ENCODE measurements at places on chromosomes 16 and 17.

DNA sequence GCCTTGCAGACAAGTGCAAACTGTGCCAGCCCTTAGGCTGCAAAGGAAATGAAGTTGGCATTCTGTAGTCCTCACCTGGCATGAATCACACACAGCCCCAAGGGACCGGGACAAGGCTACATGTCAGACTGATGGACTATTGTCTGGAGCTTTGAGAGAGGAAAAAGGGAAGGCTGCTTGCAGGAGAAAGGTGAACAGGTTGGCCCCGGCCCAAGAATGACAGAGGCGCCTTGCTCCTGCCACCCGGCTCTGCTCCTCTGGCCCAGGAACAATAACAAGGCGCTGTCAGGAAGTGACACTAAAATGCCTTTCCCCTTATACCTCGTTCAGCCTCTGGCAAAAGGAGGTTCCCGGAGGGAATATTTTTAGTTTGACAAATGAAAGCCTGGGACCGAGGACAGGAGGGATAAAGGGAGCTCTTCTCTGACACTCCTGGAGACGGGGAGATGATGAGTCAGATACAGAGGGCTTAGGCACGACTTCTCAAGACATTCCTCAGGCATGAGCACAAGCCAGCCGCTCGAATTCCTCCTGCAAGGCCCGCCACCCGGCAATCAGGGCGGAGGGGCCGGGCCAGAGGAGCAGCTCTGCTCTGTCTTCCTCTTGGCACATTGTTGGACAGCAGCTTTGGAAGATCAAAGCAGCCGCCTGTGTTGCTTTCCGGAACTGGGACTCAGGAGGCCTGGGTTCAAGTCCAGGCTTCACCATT is 105.8 kb downstream of the NOG start:
- no peak overlapping the region for H3K27ac ChIP-seq
- no peaks in the 10 kb centered on the region for H3K36me3 ChIP-seq
- no peaks in the 10 kb centered on the region for H3K27me3 ChIP-seq
- DNase-seq = no peak

DNA sequence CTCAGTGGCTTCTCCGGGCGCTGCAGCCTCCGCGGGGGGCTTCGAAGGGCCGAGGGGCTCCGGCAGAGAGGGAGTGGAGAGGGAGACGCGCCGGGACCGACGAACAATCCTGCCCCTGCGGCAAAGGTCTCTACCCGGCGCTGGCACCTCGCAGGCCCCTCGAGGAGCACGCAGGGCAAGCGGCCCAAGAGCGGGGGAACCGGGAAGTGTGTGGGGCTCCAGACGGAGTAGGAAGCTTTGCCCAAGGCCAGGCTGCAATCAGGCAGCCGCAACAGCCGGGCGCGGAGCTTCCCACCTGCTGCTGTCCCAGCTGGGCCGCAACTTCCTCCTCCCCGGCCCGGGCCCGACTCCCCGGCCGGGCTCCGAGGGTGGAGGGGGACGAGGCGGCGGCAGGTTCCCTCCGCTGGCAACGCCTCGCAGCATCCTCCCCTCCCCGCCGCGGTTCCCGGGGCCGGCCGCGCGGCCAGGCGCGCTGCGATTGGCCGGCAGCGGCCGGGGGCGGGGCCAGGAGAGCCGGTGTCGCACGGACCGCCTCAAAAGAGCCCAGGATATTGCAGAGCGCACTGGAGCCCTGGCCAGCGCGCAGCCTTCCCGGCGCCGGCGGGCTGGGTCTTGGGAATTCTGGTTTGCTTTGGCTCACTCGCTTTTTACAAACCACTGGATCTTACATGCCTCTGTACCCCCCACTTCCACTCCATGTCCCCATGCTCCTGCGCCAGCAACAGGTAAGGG is at the start of gene KCNJ2:
Gene KCNJ2 (plus strand): TSS at position 556 of the 732 bp plus-strand sequence. CDS start 5,508 bp downstream, outside the sequence.
- peak; percentile 71 for DNase-seq
- H3K36me3 ChIP-seq = no peaks in the 10 kb centered on the region
- peak within 1 kb of the TSS; percentile 91 for H3K27ac ChIP-seq
- peaks cover 18% of the 10 kb centered on the region for H3K4me1 ChIP-seq
- peaks cover 21% of the 10 kb centered on the region for H3K27me3 ChIP-seq

- H3K4me1 ChIP-seq = peaks cover 39% of the 10 kb centered on the region
- no peaks in the 10 kb centered on the region for H3K27me3 ChIP-seq
Measured at GRCh38 chr17:77106874-77107358, 33.9 kb upstream of the SEC14L1 start.

- no peaks in the 10 kb centered on the region for H3K27me3 ChIP-seq
- H3K27ac ChIP-seq = no peak overlapping the region
- no peak for DNase-seq
- H3K36me3 ChIP-seq = no peaks in the 10 kb centered on the region
- H3K4me1 ChIP-seq = peaks cover 3% of the 10 kb centered on the region
Measured at GRCh38 chr16:22050963-22051362, 41.4 kb upstream of the VWA3A start.

DNA sequence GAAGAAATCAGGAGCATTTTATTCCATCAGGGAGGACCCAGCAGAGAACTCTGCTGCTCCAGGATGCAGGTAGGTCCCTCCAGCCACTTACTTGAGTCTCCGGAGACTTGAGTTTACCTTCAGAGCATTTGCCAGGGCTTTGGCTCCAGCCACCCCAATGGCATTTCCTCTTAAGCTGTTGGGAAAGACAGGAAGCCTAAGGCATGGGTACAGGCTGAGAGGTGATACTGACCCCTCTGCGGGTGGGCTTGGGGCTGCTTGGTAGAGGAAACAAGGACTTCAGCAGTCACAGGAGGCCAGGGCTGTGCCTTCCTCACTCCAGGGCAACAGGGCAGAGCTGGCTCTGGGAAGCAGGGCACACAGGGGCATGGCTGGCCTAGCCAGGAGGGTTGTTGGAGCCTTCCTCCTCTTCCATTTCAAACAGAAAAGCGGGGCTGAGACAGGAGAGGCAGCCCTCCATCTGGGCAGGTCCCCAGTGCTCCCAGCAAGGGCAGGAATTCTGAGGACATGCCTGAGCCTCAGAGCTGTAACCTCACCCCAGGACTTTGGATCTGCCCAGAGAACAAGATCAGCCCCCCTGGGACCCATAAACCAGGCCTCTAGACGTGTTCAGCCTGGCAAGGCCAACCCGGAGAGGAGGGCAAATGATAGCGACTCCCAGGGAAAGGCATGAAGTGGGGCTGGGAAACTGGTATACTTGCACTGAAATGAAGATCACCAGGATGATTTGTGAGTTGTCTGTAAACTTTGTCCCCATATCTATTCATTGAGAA is 34.4 kb downstream of the NLRC3 start:
- H3K27me3 ChIP-seq = no peaks in the 10 kb centered on the region
- no peak for DNase-seq
- no peak overlapping the region for H3K4me3 ChIP-seq
- H3K27ac ChIP-seq = no peak overlapping the region
- peaks cover 10% of the 10 kb centered on the region for H3K36me3 ChIP-seq
- H3K4me1 ChIP-seq = peaks cover 20% of the 10 kb centered on the region

- H3K36me3 ChIP-seq = peaks cover 4% of the 10 kb centered on the region
- H3K27ac ChIP-seq = no peak overlapping the region
- H3K4me3 ChIP-seq = no peak overlapping the region
Measured at GRCh38 chr16:83888672-83889044, 10.3 kb upstream of the MLYCD start.

DNA sequence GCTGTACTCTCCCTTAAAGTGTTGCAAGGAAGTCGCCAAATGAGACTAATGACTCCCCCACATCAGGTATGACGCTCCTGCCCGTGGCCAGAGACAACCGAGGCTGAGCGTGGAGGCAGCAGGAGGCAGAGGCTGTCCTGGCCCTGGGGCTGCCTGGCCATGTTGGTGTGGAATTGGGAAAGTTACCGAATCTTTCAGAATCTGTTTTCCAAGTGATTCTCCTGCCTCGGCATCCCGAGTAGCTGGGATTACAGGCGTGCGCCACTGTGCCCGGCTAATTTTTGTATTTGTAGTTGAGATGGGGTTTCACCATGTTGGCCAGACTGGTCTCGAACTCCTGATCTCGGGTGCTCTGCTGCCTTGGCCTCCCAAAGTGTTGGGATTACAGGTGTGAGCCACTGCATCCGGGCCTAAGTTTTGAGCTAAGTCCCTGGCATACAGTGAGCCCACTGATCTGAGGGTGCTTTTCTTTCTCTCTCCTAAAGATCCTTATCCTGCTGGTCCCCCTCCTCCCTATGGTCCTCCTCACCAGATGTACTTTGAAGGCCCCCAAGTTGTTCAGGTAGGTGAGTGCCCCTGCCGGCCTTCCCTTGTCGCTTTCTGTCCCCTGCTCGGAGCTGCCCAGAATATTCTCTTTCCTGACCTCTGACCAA is 700 bp downstream of the LITAFD start:
- H3K27me3 ChIP-seq = peaks cover 9% of the 10 kb centered on the region
- H3K27ac ChIP-seq = no peak overlapping the region
- H3K4me1 ChIP-seq = peaks cover 29% of the 10 kb centered on the region
- no peak for DNase-seq
- no peaks in the 10 kb centered on the region for H3K36me3 ChIP-seq
- no peak overlapping the region for H3K4me3 ChIP-seq

DNA sequence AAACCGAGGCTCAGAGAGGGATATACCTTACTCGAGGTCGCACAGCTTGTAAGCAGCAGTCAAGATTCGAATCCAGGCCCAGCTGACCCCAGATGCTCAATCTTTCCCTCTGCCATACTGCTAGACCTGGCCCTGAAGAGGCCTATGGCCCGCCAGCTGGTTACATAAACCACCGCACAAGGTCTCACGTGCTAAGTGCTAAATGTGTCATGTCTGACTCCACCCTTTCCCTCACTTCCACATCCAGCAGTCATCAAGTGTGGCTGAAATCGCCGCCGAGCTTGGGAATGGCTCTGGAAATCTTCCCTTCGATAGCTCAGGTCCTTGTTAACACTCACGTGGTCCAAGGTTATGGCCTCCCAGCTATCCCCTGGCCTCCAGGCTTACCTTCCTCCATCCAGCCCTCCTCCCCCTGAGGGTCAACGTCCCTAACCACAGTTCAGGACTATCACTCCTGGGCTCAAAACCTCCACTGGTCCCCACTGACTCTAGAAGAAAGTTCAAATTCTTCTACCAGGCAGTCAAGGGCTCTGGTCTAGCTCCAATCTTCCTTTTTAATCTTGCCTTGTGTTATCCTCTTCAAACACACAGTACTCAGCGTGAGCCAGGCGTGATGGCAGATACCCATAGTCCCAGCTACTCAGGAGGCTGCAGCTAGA is 3.5 kb downstream of the ZBTB4 start:
- H3K4me1 ChIP-seq = peaks cover 45% of the 10 kb centered on the region
- H3K27me3 ChIP-seq = no peaks in the 10 kb centered on the region
- H3K27ac ChIP-seq = peak overlapping the region; percentile 53

- DNase-seq = no peak
- H3K36me3 ChIP-seq = no peaks in the 10 kb centered on the region
- peaks cover 19% of the 10 kb centered on the region for H3K4me1 ChIP-seq
- peaks cover 10% of the 10 kb centered on the region for H3K27me3 ChIP-seq
- no peak overlapping the region for H3K27ac ChIP-seq
Measured at GRCh38 chr16:86608301-86608747, 30.0 kb downstream of the FOXL1 start.

DNA sequence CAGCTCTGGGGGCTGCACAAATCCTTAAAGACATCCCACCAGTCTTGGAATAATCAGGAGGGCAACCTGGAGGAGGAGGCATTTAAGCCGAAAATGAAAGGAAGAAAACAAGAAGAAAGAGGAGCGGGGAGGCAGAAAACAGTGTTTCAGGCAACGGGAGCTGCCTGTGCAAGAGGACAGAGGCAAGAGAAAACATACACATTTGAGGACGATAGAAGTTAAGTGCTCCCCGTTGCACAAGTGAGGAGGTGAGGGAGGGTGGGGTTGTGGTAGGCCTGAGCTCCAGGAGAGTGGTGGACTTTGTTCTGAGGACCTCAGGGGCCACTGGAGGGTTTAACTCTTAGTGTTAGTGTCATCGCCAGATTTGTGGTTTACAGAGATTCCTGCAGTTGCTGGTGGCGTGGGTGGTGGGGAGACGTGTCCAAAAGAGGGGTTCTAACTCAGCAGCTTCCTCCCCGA is 27.6 kb upstream of the CIBAR2 start:
- H3K4me1 ChIP-seq = peaks cover 19% of the 10 kb centered on the region
- no peak overlapping the region for H3K4me3 ChIP-seq
- peaks cover 59% of the 10 kb centered on the region for H3K27me3 ChIP-seq
- peaks cover 21% of the 10 kb centered on the region for H3K36me3 ChIP-seq

- no peak overlapping the region for H3K4me3 ChIP-seq
- H3K27ac ChIP-seq = no peak overlapping the region
Measured at GRCh38 chr17:64750891-64751677, 89.0 kb upstream of the SMURF2 start.

GRCh38 chr16:9212621-9213020 is 121.2 kb downstream of the HAPSTR1 start:
- no peak overlapping the region for H3K27ac ChIP-seq
- peaks cover 20% of the 10 kb centered on the region for H3K27me3 ChIP-seq
- H3K4me1 ChIP-seq = no peaks in the 10 kb centered on the region
- H3K4me3 ChIP-seq = no peak overlapping the region
- H3K36me3 ChIP-seq = no peaks in the 10 kb centered on the region

DNA sequence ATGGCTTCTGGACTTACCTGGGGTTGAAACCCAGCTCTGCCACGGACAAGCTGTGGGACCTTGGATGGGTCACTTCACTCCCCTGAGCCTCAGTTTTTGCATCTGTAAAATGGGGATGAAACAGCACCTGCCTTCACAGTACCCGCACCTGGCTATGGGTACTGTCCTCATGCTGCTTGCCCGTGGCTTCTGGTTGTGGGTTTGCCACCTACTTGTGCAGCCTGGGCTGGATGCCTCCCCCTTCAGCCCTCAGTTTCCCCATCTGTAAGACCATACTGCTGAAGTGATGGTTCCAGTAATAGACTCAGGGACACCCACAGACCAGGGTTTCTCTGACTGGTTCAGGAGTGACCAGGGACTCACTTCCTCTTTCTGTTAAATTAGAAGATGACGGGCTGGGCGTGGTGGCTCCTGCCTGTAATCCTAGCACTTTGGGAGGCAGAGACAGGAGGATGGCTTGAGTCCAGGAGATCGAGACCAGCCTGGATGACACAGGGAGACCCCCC is 9.4 kb downstream of the GLIS2 start:
- peak; percentile 23 for DNase-seq
- no peaks in the 10 kb centered on the region for H3K36me3 ChIP-seq
- no peak overlapping the region for H3K4me3 ChIP-seq
- H3K27me3 ChIP-seq = no peaks in the 10 kb centered on the region

DNA sequence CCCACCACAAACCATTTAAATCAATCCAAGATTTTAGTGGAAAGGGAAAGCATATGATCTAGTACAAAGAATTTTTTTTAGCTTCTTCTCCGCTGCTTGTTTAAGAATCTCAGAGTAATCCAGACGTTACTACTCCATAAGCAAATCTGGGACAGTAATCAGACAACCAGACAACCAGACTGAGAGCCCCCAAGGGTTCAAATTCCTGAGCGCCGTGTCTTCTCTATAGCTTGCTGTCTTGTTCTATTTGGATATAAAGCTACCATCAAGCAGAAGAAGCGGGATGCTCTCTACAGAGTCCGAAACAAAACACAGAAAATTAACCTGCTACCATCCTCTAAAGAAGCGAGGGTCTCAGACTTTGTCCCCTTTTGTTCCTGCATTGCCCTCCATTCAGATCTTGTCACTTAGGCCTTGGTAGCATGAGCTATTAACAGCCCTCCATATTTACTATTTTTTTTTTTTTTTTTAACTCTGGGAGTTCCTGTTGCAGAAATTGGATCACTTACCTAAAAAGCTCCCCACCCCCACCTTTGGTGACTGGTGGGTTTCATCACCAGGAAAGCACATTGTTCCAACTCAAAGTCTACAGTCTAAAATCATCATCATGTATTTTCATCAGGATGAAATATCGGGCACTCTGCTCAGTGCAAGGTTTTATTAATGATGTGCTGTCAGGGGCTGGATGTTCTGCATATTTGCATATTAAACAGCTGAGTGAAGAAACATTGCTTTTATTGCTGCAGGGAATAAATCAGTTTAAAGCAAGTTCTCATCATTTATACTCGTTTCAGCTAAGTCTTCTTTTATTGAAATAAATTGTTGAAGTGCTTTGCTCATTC is 576.7 kb downstream of the WWOX start:
- DNase-seq = no peak
- H3K27ac ChIP-seq = no peak overlapping the region
- H3K4me3 ChIP-seq = no peak overlapping the region
- H3K27me3 ChIP-seq = no peaks in the 10 kb centered on the region
- no peaks in the 10 kb centered on the region for H3K36me3 ChIP-seq
- peaks cover 7% of the 10 kb centered on the region for H3K4me1 ChIP-seq

Measured in naive B cell (primary cell).